Left ventricle myocardium superior (tissue), 1 donor: ENCODE measurements at places on chromosomes 6 and 20.

- no peak for DNase-seq
Observed at GRCh38 chr6:162942866-162943265, 215.1 kb downstream of the PACRG start.

- no peak for DNase-seq
Observed at GRCh38 chr6:155177363-155177961, 86.4 kb upstream of the CLDN20 start.

GRCh38 chr6:38171997-38172738 lies 352.6 kb downstream of the ZFAND3 start:
- no peak for DNase-seq

- no peak for DNase-seq
Observed at GRCh38 chr20:33009214-33010132, 2.0 kb downstream of the BPIFB2 start.

DNA sequence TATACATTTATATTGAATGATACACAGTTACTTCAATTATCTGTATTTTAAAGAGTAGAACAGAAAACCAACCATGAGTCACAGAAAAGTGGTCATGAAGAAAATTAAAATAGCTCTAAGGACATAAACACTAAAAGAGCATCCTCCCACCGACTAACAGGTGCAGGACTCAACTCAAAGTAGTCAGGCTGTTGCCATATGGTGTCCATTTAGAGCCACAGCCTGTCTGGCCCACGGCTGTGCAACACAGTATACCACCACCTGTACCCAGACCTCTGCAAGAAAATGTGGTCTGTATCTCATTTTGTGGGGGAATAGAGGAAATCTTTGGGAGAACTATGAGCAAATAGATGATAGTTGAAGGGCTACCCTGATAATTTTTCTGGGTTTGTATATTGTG lies 449.8 kb upstream of the RNF217 start:
- no peak for DNase-seq

- DNase-seq = no peak
Observed at GRCh38 chr20:49859011-49859410, 46.4 kb downstream of the SLC9A8 start.
